ENCODE measurements at places on chromosomes 12 and 14.
A peak's percentile ranks its signal among the peaks of the same experiment; 100 is the strongest.

DNA sequence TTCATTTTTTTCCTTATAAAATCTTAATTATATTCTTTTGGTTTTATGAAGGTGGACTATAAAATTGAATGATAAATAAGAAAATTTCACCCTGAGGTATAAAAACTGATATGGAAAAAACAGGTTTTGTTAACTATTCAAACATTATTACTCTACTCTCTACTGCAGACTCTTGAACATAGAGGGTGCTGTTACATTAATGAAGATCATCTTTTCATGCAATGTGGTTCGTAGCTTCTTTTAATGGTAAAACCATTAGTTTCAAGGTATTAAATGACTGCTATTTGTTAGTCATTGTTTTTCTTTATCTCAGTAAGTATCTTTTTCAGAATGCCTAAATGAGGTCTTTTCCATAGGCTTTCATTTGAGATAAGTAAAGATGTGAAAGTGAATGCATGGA is 510.4 kb downstream of the SLC16A7 start:
- peak; percentile 16 for DNase-seq

GRCh38 chr12:70794131-70794530 is 126.4 kb downstream of the PTPRR start:
- DNase-seq: no peak

DNA sequence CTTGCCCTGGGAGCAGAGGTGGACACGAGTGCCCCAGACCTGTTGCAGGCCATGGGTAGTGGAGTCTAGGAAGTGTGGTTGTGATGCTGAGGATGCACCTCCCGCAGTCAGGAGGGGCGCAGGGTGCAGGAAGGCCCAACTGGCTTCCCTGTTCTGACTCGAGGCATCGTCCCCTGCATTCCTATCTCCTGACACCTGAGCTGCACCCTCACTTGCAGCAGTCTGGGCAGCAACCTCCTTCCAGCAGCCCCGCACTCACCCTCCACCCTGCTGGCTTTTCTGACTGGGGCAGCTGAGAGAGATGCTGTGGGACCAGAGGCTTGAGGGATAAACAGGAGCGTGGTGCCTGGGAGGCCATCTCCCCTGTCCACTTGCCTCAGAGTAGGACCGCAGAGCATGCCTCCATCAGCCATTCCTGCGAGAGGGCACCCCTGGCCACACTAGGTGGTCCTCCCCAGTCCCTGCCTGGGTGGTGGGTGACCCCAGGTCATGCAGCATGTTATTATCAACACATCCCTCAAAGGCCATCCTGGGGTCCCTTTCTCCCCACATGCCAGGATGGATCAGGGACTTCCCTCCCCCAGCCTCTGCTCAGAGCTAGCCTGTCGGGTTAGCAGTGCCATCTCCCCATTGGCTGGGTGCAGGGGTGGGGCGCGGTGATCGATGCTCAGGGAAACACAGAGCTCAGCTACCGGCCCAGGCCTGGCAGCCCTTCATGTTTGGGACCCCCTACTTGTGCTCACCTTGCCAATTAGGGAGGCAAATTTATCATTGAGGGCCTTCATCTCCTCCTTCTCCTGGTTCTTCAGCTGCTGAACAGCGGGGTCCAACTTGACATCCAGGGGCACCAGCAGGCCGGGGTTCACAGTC is 719 bp downstream of the KRT80 start:
- DNase-seq: no peak

GRCh38 chr12:4816744-4817525 is 92.8 kb upstream of the KCNA1 start:
- no peak for DNase-seq

GRCh38 chr14:38412654-38413053 is 156.8 kb upstream of the CLEC14A start:
- DNase-seq: no peak

GRCh38 chr14:94625353-94625635 is 13.1 kb downstream of the SERPINA3 start:
- no peak for DNase-seq

- DNase-seq: no peak
Observed at GRCh38 chr12:115132145-115132544, 448.2 kb upstream of the TBX3 start.

DNA sequence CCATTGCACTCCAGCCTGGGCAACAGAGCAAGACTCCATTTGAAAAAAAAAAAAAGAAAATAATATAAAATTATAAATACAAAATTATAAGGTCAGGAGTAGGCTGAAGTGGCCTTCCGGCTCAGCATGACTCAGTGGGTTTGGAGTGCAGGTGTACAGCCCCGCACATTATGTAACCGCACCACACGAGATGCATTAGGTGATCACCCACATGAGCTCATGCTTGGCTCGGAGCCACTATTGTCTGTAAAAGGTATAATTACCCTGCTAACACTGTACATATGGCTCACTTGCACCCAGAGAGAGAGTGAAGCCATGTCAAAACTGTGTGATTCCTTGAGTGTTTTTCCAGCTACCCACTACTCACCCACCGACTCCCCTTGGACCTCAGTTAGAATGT is 557.0 kb downstream of the SLC6A15 start:
- no peak for DNase-seq

- DNase-seq: no peak
Observed at GRCh38 chr14:64569138-64569631, 19.4 kb downstream of the PPP1R36 start.

DNA sequence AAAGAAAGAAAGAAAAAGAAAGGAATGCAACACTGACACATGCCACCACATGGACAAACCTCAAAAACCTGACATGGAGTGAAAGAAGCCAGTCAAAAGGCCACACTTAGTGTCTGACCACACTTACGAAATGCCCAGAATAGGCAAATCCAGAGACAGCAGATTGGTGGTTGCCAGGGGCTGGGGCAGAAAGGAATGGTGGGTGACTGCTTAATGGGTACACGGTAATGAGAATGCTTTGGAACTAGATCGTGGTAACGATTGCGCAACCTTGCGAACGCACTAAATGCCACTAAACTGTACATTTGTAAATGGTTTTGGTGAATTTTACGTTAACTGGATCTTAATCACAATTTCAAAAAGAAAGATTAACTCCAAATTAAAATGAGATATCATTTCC is 39.5 kb downstream of the SCARB1 start:
- no peak for DNase-seq

DNA sequence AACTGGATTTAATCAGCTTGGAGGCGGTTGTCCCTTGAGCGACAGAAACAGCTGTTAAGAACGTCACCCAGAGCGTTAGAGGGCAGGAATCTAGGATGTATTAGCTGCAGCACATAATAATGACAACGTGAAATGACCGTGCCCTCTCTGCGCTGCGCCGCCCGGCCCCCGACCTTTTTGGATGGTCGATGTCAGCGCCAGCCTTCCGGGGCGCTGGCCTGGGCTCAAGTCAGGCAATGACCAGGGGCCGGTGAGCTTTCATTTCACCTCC is 427 bp upstream of the TMEM120B start:
- peak; percentile 31 for DNase-seq

GRCh38 chr14:105309371-105309770 is 5.2 kb upstream of the PACS2 start:
- DNase-seq: no peak

- DNase-seq: no peak
Observed at GRCh38 chr12:15020156-15020555, 47.3 kb downstream of the PDE6H start.

GRCh38 chr12:124498275-124499189 is 68.9 kb downstream of the NCOR2 start:
- no peak for DNase-seq

GRCh38 chr12:102800565-102800964 is 116.5 kb downstream of the PAH start:
- no peak for DNase-seq

DNA sequence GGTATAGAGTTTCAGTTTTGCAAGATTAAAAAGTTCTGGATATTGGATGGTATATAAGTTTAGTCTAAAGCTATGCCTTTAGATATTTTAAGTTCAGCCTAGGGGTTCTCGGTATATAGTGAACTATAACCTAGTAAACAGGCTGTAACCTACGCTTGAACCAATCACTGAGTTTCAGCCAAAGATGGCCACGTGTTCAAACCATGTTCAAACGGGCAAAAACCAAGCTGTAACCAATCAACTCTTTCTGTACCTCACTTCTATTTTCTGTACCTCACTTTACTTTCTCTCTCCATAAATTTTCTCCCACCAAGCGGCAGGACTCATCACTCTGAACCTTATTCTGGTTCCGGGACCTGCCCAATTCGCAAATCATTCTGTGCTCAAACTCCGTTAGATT is 1.4 kb downstream of the TMBIM4 start:
- no peak for DNase-seq

DNA sequence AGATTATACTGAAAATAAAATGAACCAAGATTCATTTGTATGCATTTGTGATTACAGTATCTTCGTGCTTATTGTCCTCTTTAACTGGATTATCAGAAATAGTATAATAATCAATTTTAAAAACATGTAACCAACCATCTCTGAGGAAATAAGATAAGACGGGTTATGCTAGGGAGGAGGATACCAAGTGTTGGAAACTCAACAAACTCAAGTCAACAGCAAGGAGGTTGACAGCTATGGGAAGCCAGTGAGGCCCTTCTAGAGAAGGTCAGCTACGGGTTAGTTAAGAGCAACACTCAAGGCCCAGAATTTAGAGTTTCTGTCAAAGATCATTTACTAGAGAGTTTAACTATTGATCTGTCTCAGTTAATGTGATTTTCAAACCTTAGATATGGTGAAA is 137.2 kb downstream of the PDZRN4 start:
- DNase-seq: no peak

DNA sequence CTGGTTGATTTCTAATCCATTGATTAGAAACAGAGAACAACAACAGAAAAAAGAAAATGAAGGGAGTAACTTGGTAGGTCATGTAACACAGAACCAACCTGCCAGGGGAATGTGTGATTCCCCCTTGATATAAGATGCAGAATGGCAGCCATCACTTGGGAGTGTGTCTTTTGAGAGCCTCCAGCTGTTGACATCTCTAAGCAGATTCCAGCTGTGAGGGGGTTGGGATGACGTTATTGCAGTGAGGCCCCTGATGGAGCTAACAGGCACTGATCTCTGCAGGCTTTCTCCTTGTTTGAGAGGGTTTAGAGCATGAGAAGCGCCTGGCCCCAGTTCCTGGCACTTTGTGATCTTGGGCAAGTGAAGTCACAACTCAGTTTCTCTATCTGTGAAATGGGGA is 124.9 kb downstream of the PELI2 start:
- no peak for DNase-seq

DNA sequence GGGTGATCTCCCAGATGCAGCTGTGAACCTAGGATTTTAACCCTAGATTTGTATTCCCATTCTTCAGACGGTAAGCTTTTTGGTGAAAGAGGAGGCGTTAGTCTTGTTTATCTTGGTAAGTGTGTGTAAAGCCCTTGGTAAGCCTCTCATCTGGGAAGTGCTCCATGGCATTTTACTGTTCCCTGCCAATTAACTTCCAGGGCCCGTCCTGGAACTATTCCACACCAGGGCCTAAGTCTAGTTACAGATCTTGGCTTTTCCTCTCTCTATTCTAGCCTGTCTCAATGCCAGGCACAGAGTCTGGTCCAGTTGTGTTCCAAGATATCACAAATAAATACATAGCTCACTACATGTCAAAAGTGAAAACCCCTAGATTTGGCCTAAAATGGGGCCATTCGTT is 42.4 kb downstream of the YEATS4 start:
- DNase-seq: no peak

DNA sequence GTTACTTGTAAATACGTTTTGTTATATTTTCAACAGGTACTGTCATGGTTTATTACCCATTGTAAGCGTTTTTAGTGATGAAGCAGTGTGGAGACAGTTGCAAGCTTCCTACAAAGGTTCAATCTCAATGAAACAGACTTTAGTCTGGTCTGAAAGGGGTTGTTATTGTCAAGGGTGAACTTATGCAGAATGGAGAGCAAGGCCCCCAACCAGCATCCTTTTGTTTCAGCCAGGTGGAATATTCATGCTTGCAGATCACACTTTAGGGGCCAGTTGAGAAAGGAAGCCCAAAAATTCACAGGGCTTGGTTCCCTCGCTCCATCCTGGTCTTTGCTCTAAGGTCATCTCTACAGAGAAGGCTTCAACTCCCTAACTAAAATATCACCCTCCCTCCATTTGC is 103.7 kb downstream of the PRICKLE1 start:
- no peak for DNase-seq

- no peak for DNase-seq
Observed at GRCh38 chr12:120394483-120395367, 25.8 kb upstream of the MSI1 start.

DNA sequence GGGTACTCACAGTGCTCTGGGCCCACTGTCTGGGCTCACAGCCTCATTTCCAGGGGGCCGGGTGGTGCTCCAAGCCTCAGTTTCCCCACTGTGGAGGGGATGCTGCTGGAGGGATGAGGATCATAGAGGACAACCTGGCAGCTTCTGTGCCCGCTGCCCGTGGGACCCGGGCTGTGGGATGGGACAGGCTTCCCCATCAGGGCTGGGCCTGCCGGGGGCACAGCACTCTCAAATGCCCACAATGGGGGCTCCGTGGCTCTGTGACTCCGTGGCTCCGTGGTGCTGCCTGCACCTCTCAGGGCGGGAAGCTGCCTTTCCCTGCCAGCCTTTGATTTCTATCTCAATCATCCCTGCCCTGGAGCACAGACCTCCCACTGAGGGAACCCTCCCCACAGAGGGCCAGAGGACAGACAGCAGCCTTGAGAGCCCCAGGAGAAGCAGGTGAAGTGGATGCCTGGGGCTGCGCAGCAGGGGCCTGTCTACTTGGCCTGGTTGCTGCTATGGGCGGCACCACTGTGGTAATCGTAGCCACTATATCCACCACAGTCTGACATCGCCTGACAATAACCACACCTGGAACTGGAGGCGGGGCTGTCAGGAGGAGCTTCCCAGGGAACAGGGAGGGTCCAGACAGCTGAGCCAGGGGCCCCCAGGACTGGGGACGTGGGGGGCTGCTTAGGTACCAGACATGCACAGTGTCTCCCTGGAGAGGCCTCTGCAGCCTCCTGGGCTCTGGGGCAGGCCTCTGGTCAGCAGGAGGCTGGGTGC is 375.9 kb downstream of the TMEM121 start:
- no peak for DNase-seq

DNA sequence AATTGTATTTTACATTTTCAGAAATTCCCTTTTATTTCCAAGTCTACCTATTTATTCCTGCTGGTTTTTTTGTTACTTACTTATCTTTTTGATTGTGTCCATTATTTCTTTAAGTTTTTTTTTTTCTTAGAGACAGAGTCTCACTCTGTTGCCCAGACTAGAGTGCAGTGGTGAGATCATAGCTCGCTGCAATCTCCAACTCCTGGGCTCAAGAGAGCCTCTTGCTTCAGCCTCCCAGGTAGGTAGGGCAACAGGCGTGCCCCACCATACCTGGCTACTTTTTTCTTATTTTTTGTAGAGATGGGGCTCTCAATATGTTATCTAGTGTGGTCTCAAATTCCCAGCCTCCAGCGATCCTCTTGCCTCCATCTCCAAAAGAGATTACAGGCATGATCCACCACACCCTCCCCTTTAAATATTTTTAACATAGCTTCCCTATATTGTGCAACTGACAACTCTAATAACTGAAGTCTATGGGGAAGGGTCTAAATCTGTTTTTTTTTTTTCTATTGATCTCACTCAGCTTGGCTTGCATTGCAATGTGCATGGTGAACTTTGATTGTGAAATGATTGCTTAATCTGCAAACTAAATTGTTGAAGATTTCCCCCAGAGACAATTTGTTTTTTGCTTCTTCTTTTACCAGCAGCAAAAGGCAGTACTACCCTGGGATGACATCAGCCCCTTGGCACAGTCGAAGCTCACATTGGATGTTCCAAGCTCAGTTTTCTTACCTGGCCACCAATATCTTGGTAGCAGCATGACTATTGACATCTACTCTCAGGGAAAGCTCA is 25.7 kb upstream of the COCH start:
- no peak for DNase-seq
